ENCODE measurements at places on chromosomes 16 and 17.

- no peak for DNase-seq
Measured at GRCh38 chr17:51188271-51188833, 22.1 kb downstream of the NME2 start.

GRCh38 chr17:64326420-64327054 lies 63.5 kb upstream of the TEX2 start:
- DNase-seq, result no peak

- peak; percentile 95 for DNase-seq
Measured at GRCh38 chr16:88941913-88942909, 34.8 kb downstream of the CBFA2T3 start.

GRCh38 chr17:49951362-49952082 lies 17.5 kb upstream of the DLX4 start:
- no peak for DNase-seq

- DNase-seq, result no peak
Measured at GRCh38 chr17:17320188-17320910, 17.2 kb downstream of the NT5M start.

- peak; percentile 69 for DNase-seq
Measured at GRCh38 chr17:50708050-50709000, 611 bp upstream of the ANKRD40 start.

DNA sequence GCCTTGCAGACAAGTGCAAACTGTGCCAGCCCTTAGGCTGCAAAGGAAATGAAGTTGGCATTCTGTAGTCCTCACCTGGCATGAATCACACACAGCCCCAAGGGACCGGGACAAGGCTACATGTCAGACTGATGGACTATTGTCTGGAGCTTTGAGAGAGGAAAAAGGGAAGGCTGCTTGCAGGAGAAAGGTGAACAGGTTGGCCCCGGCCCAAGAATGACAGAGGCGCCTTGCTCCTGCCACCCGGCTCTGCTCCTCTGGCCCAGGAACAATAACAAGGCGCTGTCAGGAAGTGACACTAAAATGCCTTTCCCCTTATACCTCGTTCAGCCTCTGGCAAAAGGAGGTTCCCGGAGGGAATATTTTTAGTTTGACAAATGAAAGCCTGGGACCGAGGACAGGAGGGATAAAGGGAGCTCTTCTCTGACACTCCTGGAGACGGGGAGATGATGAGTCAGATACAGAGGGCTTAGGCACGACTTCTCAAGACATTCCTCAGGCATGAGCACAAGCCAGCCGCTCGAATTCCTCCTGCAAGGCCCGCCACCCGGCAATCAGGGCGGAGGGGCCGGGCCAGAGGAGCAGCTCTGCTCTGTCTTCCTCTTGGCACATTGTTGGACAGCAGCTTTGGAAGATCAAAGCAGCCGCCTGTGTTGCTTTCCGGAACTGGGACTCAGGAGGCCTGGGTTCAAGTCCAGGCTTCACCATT lies 105.8 kb downstream of the NOG start:
- no peak for DNase-seq
